ENCODE measurements at places on chromosomes 12 and 14.

GRCh38 chr14:102085948-102086708, 716 bp downstream of the HSP90AA1 start:
- peak; percentile 26 for DNase-seq

- DNase-seq = no peak
Observed at GRCh38 chr14:92597906-92598905, 84.6 kb downstream of the RIN3 start.

GRCh38 chr12:9406564-9407424, 198.6 kb upstream of the PZP start:
- DNase-seq = no peak

DNA sequence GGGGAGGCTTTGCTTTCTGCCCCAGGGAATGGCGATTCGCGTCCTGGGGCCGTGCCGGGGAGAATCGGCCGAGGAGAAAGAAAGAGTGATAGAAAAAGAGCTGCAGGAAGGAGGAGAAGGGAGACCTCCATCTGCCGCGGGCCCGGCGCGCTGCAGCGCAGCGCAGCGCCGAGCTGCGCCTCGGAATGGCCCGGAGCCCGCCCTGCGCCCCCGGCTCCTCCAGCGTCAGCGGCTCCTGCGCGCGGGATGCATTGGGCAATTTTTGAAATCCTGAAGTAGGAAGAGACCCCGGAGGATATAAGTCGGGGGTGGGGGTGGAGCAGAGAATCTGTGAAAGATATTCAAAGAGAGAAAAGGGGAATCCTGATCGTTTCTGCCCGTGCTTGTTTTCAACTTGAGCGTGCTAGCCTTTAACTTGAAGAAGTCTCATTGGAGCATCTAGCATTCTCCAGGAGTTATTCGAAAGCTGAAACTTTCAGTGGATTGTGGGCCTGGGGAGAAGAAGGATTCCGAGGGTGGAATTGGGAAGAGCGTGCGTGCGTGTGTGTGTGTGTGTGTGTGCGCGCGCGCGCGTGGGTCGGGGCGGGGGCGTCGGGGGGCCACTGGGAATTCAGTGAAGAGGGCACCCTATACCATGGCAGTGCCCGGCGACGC, 441 bp downstream of the PDE3A start:
- no peak for DNase-seq

- DNase-seq = no peak
Observed at GRCh38 chr12:32671930-32672780, 6.9 kb upstream of the DNM1L start.

DNA sequence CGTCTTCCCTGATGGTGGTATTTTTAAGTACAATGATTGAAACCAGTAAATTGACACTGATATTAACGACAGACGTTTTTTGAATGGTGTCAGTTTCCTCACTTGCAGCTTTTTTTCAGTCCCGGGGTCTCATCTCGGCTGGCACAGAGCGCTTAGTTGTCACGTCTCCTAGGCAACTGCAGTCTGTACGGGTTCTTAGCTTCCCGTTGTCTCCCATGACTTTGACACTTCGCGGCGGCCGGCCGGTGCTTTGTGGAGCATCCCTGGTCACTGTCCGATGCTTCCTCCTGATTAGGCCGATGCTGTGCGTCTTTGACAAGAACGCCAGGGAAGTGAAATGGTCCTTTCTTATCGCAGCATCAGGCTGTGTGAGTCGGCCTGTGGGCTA, 67.4 kb downstream of the ADGRD1 start:
- DNase-seq = no peak

GRCh38 chr12:87801860-87802720, 227.1 kb downstream of the C12orf50 start:
- no peak for DNase-seq

DNA sequence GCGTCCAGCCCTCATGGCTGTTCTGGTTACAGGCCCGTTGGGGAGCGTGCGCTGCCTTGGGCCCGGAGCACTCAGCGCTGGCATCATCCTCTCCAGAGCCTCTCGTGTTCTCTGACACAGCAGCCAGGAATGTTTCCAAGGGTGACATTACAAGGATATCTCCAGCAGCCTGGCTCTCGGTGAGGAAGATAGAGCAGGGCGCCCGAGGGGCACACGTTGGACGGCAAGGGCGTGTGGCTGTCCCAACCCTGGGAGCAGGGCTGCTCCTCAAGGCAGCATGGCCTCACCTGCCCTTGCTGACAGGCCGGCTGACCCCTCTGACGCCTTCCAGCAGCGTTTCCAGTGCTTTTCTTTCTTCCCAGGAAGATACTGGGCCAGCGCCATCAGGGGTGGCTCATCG, 14.4 kb downstream of the LRCOL1 start:
- no peak for DNase-seq

DNA sequence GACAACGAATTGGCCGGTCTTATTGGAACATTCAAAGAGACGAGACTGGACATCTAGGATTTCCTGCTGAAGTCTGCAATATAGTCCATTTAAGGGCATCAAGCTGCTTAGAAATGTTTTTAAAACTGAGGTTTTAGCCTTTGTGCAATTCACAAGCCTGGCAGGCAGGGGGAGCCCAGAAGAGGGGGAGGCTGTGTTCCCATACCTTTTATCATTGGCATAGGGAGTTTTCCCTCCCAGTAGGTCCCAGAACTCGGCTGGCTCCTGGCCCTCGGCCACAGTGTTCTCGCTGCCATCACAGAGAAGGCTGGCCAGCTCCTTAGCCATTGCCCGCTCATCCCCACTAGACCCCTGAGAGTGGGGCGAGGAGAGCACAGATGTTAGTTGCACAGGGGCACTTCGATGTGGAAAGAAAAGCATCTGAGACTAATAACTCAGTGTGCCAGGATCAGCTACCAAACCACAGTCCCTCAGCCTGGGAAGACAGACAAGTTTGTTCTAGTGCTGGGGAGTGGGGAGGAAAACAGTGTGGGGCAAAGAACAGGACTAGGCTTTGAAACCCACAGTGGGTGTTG, 15.1 kb downstream of the AVIL start:
- no peak for DNase-seq
